ENCODE measurements at places on chromosomes 3 and 15.

DNA sequence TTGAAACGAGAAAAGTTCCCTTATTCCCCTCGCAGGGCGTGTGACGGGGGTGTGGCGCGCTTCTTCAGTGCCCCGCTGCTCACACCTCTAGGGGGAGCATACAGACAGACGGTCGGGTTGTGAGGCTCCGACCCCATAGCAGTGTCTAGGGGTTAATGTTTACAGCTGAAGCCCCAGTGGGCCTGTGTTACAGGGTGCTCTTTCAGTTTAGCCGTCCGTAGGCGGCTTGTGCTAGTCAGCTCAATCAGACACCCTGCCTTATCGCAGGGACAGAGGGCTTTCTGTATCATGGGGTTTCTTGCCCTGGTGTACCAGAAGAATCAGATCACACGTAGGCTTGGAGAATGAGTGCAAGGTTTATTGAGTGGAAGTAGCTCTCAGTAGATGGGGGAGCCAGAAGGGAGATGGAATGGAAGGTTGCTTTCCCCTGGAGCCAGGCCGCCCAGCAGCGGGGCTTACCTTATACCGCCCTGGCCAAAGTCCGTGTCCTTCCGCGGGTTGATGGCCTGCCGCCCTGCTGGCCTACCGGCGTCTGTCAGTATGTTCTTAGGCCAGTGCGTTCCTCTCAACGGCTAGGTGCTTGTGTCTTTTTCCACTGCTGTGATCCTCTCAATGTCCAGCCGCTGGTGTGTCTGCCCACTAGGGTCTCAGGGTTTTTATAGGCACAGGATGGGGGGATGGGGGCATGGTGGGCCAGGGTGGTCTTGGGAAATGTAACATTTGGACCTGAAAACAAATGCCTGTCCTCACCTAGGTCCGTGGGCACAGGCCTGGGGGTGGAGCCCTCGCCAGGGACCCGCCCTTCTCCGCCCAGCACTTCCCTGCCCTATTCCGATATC is 32.2 kb upstream of the ACP3 start:
- no peak for DNase-seq

DNA sequence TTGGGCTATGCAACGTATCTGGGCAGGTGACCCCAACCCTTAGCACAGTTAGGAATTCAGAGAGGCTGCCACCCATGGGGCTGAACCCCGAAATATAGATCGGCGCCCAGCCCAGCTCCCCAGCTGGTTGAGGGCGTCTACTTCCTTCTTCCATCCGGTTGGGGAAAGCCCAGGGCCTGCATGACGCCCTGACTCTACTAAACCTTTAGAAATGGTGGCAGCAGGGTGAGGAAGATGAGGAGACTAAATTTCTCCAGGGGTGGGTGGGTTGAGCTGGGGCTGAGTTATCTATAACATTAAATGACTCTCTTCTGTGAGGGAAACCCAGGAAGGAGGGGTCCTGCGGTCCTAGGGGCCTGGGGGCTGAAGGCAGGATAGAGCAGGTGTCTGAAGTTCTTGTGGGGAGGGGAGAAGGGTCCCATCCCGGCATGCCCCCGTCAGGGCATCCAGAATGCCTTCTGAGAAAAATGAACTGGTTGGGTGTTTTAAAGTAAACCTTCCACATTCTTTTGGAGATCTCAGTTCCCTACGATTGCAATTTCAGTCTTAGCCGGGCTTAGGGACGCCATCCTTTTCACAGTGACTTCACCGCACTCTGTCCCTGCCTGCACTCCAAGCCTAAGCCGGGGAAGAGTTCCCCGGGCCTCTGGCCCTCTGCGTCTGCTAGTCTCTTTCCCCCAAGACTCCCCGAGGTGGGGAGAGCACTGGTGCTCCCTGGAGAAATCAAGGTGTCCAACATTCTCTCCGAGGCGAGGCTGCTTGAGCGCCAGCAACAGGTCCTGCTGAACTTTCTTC is 28.5 kb downstream of the NR2F2 start:
- DNase-seq, result no peak

DNA sequence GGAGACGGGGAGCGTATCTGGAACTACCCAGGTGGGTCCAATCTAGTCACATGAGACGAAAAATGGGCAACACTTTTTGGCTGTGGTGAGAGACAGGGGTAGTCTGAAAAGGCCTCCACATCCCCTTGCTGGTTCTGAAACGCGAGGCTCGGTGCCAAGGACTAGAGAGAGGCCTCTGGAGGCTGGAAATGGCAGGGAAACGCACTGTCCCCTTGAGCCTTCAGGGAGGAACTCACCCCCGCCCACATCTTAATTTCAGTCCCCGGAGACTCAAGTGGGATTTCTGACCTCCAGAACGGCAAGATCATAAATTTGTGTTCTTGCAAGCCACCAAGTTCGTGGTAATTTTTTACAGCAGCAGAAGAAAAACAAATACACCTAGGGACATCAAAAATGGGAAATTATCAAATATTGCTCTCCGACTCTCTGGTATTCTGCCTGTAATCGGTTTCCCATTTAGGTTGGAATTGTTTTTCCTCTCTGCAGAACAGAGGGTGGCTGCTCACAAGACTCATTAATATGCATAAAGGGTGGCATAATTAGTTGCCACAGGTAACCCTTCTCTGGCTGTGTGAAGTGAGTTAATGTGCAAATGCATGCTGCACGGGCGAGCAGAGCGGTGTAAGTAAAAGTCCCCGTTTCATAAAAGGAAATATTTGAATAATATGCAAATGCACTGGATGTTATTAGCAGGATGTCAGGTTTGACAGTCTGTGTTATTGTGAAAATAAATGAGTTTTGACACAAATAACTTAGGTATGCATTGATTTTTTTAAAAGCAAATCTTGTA is 185.7 kb downstream of the ARRDC4 start:
- DNase-seq, result no peak

- no peak for DNase-seq
Observed at GRCh38 chr3:108940568-108941263, 13.0 kb downstream of the GUCA1C start.

DNA sequence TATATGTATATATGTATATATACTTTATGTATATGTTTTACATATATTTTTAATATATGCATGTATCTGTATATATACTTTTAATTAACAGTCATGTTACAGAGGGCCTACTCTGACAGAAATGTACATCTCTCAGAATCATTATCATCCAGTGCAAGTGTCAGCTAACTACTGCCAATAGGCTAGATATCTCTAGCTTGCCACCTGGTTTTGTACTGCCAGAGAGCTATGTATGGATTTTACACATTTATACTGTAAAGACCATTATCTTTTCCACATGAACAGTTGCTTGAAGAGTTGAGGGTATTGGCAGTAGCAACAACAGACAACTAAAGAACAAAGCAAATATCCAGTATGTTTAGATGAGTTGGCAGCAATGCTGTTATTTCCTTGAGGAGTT is 99.7 kb upstream of the VGLL3 start:
- DNase-seq, result no peak

DNA sequence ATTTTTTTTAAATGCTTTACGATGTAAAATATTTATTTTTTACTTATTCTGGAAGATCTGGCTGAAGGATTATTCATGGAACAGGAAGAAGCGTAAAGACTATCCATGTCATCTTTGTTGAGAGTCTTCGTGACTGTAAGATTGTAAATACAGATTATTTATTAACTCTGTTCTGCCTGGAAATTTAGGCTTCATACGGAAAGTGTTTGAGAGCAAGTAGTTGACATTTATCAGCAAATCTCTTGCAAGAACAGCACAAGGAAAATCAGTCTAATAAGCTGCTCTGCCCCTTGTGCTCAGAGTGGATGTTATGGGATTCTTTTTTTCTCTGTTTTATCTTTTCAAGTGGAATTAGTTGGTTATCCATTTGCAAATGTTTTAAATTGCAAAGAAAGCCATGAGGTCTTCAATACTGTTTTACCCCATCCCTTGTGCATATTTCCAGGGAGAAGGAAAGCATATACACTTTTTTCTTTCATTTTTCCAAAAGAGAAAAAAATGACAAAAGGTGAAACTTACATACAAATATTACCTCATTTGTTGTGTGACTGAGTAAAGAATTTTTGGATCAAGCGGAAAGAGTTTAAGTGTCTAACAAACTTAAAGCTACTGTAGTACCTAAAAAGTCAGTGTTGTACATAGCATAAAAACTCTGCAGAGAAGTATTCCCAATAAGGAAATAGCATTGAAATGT is 15.6 kb downstream of the THBS1 start:
- no peak for DNase-seq

- DNase-seq, result no peak
Observed at GRCh38 chr15:57333487-57333886, 42.8 kb upstream of the CGNL1 start.

- no peak for DNase-seq
Observed at GRCh38 chr3:141746962-141747361, 8.9 kb downstream of the RNF7 start.

DNA sequence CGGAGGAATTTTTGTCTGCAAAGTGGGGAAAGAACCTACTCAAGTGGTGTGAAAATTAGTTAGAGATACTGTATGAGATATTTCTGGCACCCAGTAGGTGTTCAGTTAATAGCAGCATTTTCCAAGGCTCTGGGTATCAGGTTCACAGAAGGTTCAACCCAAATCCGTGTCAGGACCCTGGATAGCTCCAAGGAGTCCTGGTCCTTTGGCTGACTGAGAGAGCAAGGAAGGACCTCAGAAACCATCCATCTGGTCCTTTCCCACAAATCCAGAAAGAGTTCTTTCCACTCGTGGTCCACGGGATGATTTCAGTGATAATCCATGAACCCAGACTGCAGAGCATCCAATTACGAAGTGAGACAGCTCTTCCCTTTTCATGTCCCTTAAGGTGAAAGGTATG is 51.4 kb downstream of the SLC6A11 start:
- no peak for DNase-seq

- DNase-seq, result no peak
Observed at GRCh38 chr3:71177375-71177774, 406.2 kb downstream of the FOXP1 start.

DNA sequence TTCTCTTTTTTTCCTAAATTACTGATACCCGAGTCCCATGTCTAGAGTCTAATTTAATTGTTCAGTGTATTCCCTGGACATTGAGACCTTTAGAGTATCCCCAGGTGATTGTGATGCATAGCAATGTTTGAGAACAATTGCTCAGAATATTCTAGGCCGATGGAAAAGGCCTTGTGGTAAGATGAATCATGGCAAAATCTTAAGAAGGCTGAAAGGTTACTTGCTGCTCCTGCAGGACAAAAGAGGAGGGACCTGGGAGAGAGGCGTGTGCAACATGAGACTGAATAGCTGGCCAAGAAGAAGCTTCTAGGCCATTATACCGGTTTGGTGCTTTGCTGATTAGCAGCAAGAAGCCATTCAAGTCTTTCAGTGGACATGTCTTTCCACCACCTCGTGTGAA is 256.6 kb downstream of the ROBO2 start:
- DNase-seq, result no peak

DNA sequence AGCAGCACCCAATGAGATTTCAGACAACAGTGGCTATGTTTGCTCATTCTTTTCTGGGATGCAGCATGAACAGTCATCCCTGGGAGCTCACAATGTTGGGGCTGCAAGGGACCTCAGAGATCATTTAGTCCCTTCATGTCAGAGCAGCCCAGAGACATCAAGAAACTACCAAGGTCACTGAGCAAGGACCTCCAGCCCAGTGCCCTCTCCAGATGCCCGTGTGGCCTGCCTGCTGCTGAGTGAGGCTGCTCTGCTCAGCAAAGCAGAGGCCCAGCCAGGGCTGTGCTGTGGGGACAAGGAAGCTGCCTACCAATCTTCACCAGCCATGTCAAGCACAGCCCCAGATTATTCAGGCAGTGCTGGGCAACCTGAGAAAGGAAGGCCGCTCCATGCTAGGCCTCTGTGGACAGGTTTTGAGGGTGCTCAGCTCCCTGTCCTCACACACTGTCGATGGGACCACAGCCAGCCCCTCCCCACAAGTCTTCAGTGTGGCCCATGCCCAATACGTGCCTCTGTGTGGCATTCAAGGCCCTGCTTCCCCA is 99.7 kb downstream of the DAPK2 start:
- DNase-seq, result no peak

- no peak for DNase-seq
Observed at GRCh38 chr3:45841420-45841756, 531 bp downstream of the LZTFL1 start.

DNA sequence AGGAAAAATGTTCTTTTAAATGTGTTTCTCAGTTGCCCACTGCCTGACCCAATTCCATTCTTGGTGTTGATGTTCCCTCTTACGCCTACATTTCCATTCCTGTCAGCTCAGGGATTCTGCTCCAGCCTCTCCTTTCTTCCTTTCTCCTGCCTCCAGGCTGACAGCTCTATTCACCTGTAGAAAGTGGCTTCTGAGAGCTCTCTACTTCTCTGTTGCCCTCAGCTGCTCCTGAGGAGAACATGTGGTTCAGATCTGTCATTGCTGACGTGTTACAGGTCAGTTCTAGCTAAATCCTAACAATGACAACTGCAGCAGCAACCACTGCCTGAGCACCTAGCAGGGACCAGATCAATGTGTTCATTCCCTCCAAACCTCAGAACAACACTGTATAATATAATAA is 144.9 kb upstream of the PLAAT1 start:
- no peak for DNase-seq

- no peak for DNase-seq
Observed at GRCh38 chr3:14206548-14207177, 28.0 kb downstream of the LSM3 start.

- no peak for DNase-seq
Observed at GRCh38 chr3:44045476-44046275, 196.0 kb upstream of the TOPAZ1 start.

GRCh38 chr3:181735911-181736310 is 24.2 kb downstream of the SOX2 start:
- no peak for DNase-seq

- DNase-seq, result no peak
Observed at GRCh38 chr3:164791263-164791662, 287.0 kb downstream of the SI start.

GRCh38 chr3:25817107-25817506 is 27.2 kb downstream of the OXSM start:
- DNase-seq, result no peak

DNA sequence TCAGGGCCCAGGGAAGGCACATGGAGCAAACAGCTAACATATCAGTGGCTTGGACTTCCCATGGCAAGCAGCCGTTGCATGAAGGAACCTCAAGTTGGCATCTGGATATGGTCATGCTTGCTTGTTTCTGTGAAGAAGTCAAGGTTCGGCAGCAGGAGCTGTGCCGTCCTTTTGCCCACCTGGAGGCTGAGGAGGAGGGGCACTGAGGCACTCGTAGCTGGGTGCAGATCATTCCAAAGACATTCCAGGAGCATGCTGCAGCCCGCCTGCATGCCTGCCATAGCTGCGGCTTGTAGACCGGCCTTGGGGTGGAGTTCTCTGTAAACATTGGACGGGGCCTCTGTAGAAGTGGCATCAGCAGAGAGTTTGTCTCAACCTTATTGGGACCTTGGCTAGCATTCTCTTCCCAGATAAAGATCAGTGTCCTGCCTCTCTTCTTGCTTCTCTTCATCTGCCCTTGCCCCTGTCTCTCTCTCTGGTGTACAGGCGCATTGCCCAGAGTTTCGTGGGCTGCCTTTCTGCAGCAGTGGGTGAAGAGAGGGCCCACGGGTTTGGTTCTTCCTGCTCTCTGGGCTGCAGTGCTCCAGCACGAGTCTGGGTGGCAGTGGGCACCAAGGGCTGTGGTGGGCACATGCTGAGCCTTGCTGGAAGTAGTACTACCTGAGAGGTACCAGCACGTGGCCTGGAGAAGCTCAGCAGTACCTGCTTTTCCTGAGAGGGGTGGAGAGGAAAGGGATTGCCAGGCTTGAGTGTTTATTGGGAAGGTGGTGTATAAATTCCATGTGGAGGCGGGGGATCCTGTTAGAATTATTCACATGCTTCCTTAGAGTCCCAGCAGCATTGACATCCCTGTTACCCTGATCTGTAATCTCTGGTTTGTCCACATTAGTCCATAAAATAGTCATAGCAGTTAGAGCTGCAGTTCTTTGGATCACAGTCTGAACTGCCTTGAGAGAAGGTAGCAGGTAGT is 49.4 kb downstream of the CHCHD6 start:
- no peak for DNase-seq

Measured in stimulated activated CD4-positive, alpha-beta T cell treated with anti-CD3 and anti-CD28 coated beads, Interleukin-12 subunit alpha, Interleukin-12 subunit beta, amount 100 ng/mL, for 48 hours (primary cell).